ENCODE measurements at places on chromosomes 5 and 9. TPM values are rescaled to one million over a fixed set of nuclear protein-coding genes. Genes with fewer than 3 reads are reported as not detected.

The PFN3 gene
- not detected for total RNA-seq

- no peak for ATAC-seq
Observed at GRCh38 chr9:3549225-3549624, 23.4 kb upstream of the RFX3 start.

GRCh38 chr5:82664732-82665131 is 386.6 kb upstream of the RPS23 start:
- no peak for ATAC-seq

DNA sequence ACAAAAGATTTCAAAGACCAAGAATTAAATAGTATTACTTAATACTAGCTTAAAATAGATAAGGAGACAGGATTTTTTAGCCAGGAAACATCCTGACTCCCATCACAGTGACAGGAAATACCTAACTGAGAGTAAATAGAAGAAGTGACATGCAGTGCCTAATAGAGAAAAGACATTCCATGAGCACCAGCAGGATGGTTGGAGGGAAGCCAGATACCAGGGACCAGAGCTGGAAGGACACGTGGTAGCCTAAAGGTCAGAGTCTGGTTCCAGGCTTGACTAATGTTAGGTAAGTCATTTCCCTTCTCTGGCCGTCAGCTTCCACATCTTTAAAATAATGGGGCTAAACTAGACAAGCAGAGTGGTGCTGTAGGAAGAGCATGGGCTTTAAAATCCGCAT is 41.6 kb downstream of the CDK5RAP2 start:
- no peak for ATAC-seq

GRCh38 chr9:116860509-116861120 is 173.5 kb downstream of the TRIM32 start:
- no peak for ATAC-seq

DNA sequence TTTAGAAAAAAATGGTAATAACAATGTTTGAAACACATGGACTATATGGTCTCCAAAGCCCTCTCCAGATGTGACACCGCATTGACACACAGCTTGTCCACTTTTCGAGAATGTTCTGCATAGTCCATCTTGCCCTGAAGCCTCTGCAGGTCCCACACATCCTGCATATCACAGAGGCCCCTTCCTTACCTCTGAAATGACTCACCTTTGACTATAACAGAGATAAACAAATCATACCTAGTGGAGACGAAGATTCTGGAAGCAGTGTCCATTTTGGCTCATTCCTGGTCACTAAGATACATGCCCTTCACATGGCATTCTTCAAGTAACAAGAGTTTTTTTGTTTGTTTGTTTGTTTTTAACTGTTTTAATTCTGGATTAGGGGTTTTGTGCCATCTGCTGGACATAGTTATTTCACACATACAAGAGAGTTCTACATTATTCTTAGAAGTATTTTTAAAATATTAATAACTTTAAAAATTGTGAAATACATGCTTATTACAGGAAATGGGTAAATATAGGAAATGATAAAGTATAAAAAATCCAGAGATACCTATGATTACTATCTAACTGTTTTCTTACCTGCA is 5.1 kb downstream of the ARL14EPL start:
- ATAC-seq: no peak

- ATAC-seq: no peak
Observed at GRCh38 chr5:20515606-20516005, 527.6 kb upstream of the CDH18 start.

GRCh38 chr5:179800071-179800695 is 6.4 kb downstream of the LTC4S start:
- ATAC-seq: no peak

DNA sequence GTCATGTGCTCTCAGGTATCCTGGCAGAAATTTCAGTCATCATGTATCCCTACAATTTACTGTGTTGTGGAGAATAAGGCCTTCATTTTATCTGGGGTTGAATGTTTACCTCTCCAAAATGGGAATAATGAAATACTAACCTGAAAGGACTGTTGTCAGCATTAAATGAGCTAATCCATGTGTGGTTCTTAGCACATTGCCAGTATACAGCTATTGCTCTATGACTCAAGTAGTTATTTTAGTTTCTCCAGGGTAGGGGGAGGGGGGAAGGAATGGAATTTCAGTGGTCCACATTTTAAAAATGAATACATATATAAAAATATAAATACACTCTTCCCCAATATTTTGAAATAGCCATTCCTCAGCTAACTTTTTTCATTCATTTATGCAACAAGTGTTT is 3.5 kb downstream of the PAM start:
- no peak for ATAC-seq

DNA sequence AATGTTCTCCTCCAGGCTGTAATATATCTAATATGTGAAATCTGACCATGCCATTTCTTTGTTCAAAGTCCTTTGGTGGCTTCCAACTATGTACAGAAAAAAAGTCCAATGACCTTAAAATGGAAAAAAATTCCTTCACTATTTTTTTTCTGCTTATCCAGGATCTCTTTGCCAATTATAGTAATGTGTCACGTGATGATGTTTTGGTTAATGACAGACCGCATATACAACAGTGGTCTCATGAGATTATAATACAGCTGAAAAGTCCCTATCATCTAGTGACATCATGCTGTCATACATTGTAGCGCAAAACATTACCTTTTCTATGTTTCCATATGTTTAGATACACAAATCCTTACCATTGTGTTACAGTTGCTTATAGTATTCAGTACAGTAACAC is 477.6 kb downstream of the TMEM232 start:
- ATAC-seq: no peak

GRCh38 chr5:53678981-53679660 is 118.7 kb downstream of the NDUFS4 start:
- no peak for ATAC-seq

GRCh38 chr5:149053072-149053695 is 9.7 kb downstream of the SH3TC2 start:
- no peak for ATAC-seq

- no peak for ATAC-seq
Observed at GRCh38 chr9:69313175-69313574, 11.8 kb upstream of the ENTREP1 start.

The HMMR gene
- total RNA-seq: 68.0 TPM

Measured in activated T-helper 17 cell treated with anti-CD3 and anti-CD28 coated beads, Interleukin-2, amount 50 U/mL, for 72 hours (primary cell).